Cortex of kidney (tissue), 1 donor: ENCODE measurements at places on chromosomes 4 and X.

DNA sequence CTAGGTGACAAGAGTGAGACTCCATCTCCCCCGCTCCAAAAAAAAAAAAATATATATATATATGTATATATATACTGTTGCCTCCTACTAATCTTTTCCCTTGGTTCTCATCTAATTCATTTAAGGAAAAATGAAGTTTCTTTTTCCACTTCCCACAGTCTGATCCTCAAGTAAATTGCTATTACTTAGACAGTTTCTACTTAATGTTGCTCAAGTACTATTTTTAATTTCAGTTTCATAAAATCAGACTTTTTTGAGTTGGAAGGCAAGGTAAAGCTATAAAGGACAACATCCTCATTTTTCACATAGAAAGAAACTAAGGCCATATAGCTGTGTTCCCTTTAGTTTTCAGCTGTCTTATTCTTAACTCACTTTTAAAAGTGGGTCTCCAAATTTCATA lies 5.8 kb downstream of the RXFP1 start:
- no peak for DNase-seq

- DNase-seq: no peak
Observed at GRCh38 chr4:137307806-137308205, 224.5 kb downstream of the PCDH18 start.

DNA sequence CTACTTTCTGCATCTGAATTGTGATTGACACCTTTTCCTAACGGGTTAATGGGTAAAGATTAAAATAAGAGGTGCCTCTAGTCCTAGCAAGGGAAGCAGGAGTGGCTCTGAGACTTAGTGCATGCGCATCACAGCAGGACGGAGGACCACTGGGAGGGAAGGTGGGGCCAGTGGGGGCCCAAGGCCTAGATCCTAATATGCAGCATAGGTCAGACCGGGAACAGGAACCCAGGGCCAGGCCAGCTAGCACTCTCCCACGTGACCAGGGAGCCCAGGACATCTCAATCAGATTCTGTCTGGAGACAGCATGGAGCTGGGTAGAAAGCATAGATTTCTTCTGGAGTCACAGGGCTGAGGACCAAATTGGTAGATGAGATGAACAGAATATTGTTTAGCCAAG lies 55.7 kb downstream of the RASL11B start:
- DNase-seq: no peak

DNA sequence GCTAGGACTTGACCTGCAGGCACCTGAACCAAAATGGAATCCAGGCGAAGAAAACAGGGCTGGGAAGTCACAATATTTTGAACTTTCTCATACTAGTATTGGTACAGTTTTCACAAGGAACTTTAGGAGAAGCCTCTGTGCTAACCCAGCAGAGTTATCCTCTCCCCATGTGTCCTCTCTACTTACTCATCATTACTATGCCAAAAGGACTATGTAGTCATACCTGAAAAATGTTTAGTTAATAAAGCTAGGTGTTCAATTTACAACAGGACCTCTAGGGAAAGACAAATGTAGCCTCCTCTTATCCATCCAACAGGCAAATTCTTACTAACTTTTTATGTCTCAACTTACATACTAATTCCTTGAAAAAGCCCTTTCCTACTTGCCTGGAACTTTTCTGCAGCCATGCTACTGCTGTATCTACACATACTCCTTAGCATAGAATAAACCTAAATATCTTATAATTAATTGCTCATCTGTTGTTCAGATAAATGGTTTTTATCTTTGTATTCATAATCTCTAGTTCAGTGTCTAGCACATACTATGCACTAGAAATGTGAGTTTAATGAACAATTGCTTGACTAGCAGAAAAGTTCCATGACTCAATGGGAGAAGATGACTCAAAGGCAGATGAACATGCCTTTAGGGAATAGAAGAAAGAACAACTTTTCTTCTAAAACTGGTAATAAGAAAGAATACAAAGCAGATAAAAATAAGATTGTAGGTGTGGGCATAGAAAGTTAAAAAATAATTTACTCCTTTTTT lies 215.5 kb upstream of the VEGFC start:
- DNase-seq: no peak

- DNase-seq: no peak
Observed at GRCh38 chr4:113131136-113131535, 81.7 kb downstream of the ANK2 start.

DNA sequence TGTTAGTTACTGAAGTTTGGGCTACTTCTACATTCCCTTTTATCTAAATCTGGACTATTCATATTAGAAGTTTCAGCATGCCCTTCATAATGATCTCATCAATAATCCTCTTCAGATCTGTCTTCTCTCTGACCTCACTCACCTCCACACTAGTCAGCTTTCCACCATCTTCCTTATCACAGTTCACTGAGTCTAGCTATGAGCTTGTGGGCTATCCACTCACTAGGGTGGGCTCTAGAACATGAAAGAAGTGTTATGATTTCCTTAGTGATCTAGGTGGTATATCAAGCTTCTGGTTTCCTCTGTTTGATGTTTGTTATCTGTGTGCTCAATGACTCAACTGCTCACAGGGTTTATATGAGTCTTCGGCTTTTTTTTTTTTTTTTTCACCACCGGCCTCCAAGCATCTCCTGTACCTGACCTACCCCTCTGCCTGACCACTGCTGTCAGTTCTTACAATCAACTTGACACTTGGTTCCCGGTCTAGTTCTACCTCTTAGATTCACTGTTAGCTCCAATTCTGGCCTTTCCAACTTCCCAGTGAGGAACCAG lies 103.1 kb downstream of the PAPSS1 start:
- no peak for DNase-seq

GRCh38 chr4:122053186-122053585 lies 98.9 kb upstream of the BLTP1 start:
- no peak for DNase-seq

- no peak for DNase-seq
Observed at GRCh38 chrX:40418146-40418812, 162.5 kb upstream of the ATP6AP2 start.

DNA sequence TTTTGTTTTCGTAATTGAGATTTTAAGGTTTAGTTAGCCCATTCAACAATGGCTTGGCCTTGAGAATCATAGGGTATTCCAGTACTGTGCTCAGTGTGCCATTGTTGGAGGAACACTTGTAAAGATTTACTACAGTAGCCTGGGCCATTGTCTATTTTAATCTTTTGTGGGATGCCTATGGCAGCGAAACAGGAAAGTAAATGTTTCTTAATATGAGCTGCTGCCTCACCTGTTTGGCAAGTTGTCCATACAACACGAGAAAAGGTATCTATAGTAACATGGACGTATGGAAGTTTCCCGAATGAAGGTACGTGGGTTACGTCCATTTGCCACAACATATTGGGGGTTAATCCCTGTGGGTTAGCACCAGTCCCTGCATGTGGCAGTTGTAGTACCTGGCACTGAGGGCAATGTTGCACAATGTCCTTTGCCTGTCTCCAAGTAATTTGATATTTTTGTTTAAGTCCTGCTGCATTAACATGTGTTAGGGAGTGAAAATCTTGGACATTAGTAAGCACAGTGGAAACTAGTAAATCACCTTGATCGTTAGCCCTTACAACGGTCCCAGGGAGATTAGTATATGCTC lies 38.6 kb upstream of the AADAT start:
- no peak for DNase-seq

DNA sequence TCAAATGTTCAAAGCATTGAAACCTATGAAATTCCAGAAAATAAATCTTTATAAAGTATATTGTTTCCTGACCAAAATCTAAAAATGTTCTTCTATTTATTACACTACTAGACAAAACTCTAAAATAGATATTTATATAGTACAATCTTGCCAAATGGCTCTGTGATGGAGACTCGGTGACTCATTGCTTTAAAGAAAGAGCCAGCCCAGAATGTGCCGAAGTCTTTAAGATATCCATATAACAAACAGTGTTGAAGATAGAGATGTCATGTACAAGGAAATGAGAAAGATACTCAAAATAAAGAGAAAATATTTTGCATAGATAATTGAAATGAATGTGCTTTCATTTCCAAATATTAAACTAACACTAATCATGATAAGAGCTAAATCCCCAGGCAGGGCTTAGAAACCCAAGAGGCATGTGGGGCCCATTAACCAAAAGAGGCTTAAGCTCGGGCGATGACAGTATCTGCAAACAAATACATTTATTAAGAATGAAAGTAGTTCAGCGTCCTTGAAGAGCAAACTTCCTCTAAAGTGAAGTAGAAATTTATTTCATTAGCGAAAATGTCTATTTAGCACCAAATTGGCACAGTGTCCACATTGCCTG lies 102.1 kb upstream of the FAM9B start:
- no peak for DNase-seq

GRCh38 chr4:70688795-70689231 lies 481 bp downstream of the UTP3 start:
- DNase-seq: no peak

DNA sequence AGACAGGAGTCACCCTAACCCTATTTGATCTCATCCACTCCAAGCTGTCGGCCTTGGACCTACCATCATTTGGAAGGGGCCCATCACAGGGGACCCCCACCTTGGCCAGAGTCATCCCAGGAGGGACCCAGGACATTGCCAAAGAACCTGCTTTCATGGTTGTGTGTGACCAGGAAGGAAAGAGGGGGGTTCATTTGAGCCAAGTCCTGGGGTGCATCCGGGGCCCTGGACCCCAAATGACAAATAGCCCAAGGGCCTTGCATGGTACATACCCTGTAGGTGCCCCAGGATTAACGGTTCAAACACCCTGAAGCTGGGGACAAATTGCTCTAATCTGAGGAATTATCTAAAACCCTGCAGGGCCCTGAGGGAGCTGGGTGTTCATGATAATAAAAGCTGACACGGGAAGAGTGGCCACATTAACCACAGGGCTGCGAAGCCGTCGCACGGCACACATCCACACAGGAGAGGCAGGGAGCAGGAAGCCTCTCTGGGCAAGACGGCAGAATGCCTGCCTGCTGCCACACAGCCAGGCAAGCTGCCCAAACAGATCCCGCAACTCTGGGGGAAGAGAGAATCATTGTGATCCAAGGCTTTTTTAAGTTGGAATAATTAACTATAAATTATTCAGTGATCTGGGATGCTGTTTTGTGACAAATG lies 28.2 kb upstream of the PPP2R2C start:
- DNase-seq: no peak

DNA sequence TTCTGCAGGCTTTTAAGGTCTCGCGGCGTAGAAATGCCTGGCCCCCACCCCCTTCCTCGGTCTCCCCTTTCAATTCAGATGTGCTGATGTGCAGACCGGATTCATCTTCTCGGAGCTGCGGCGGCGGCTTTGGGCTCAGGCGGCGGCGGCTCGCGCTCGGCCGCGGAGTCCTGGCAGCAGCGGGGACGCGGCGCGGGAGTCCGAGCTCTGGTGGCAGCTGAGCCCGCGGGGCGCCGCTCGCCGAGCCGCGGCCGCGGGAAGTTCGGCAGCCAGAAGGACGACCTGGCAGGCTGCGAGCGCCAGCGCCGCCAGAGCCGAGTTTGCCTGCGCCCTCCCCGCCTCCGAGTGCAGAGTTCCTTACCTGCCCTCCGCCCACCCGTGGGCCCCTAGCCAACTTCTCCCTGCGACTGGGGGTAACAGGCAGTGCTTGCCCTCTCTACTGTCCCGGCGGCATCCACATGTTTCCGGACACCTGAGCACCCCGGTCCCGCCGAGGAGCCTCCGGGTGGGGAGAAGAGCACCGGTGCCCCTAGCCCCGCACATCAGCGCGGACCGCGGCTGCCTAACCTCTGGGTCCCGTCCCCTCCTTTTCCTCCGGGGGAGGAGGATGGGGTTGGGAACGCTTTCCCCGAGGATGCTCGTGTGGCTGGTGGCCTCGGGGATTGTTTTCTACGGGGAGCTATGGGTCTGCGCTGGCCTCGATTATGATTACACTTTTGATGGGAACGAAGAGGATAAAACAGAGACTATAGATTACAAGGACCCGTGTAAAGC lies 448 bp downstream of the TLL1 start:
- DNase-seq: no peak

- DNase-seq: no peak
Observed at GRCh38 chrX:40157228-40158035, 59.7 kb upstream of the BCOR start.

DNA sequence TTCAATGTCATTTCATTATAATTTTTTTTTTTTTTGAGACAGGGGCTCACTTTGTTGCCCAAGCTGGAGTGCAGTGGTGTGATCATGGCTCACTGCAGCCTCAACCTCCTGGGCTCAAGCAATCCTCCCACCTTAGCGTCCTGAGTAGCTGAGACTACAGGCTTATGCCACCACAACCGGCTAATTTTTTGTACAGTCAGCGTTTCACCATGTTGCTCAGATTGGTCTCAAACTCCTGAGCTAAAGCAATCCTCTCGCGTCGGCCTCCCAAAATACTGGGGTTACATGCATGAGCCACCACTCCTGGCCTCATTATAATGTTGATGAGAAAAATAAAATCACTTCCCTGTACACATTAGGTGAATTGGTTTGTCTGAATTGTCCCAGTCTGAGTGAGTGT lies 16.9 kb downstream of the TAF7L start:
- no peak for DNase-seq

- no peak for DNase-seq
Observed at GRCh38 chr4:85482010-85482738, 7.2 kb downstream of the ARHGAP24 start.

DNA sequence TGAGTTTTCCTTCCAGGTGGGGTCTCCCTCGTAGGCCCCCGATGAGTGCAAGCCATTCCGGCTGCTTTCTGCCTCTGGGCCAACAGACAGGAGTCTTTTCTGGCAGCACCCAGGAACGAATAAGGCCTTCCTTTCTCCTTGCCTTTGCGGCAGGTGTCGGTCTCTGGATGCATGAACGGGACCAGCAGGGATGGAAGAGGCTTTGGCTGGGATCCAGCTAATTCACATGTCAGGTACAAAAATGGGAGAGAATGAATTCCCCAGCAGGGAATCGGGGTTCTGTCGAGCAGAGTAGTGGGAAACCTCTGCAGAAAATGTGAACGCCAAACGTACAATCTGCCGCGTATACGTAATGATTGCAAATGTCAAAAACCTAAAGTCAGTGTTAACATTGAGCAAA lies 146.1 kb upstream of the TBL1X start:
- DNase-seq: no peak

- DNase-seq: no peak
Observed at GRCh38 chrX:25300994-25301393, 285.2 kb upstream of the ARX start.

GRCh38 chr4:52959541-52959940 lies 97.4 kb downstream of the RASL11B start:
- no peak for DNase-seq

GRCh38 chr4:26061248-26061986 lies 147.4 kb downstream of the SMIM20 start:
- no peak for DNase-seq

DNA sequence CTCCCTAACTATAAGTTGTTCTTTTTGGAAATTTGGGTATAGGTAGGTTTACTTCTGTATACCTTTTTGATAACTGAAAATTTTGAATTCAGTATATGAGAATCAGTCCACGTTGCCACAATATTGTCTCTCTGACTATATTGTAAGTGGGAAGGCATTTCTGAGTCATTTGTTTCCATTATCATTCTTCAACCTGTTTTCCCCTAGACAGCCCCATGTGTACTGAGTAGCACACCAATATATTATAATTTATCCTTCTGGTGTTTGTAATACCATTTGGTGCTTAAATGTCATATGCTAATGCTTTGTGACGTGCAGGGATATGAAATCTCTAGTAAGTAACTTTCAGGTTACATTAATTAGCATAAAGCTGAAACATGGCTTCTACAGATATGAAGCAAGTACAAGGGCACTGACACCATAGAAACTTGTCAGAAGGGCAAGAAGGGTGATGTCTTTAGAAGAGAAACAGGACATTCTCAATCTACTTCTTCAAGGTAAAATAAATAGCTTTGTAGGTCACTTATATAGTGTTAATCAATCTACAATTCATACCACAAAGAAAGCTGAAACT lies 27.7 kb downstream of the PAK3 start:
- no peak for DNase-seq

GRCh38 chr4:174869339-174869738 lies 40.3 kb upstream of the GLRA3 start:
- no peak for DNase-seq
